ENCODE measurements at places on chromosomes 5 and 9.

- DNase-seq, result no peak
Observed at GRCh38 chr9:91063471-91063870, 261.9 kb downstream of the SYK start.

- no peak for DNase-seq
Observed at GRCh38 chr9:110283751-110284150, 27.4 kb upstream of the TXN start.

GRCh38 chr5:135190416-135191083 is 156.5 kb upstream of the PITX1 start:
- DNase-seq, result no peak

DNA sequence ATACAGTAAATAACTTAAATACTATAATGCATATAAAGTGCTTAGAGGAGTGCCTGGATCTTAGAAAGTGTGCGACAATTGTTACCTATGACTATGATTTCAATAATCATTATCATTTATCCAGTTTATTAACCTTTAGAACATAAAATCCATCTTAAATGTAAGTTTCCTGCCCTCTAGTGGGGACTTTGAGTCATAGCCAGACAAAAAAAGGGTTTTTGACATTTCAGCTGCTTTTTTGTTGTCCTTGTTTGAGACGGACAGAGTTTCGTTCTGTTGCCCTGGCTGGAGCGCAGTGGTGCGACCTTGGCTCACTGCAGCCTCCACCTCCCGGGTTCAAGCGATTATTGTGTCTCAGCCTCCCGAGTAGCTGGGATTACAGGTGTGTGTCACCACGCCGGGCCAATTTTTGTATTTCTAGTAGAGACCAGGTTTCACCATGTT is 9.7 kb upstream of the C9orf152 start:
- peak; percentile 35 for DNase-seq

- DNase-seq, result no peak
Observed at GRCh38 chr9:3361689-3362392, 164.0 kb downstream of the RFX3 start.

DNA sequence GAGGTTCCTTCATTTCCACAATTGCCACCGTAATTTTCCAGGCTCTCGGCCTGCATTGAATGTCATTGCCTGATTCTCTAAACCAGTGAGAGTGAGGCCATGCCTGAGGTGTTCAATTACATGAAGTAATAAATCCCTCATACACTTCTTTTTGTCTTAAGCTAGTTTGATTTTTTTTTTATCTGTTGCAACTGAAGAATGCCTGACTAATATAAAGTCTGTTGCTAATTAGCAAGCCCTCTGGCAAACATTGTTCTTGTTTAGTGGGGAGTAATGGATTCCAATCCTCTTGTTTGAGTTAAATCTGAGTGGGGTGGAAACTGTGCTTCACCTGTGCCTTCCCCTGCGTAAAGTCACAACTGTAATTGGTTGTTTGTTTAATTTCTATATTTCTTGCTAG is 338.1 kb upstream of the ATP10B start:
- no peak for DNase-seq

- no peak for DNase-seq
Observed at GRCh38 chr9:81969971-81970370, 18.6 kb upstream of the SPATA31D1 start.

- no peak for DNase-seq
Observed at GRCh38 chr9:94650949-94651348, 11.6 kb upstream of the FBP1 start.

- DNase-seq, result no peak
Observed at GRCh38 chr9:76521244-76521681, 62.3 kb downstream of the GCNT1 start.

GRCh38 chr5:92991581-92992067 is 589.4 kb downstream of the NR2F1-AS1 start:
- no peak for DNase-seq

- DNase-seq, result no peak
Observed at GRCh38 chr5:23013395-23013998, 160.4 kb upstream of the CDH12 start.

DNA sequence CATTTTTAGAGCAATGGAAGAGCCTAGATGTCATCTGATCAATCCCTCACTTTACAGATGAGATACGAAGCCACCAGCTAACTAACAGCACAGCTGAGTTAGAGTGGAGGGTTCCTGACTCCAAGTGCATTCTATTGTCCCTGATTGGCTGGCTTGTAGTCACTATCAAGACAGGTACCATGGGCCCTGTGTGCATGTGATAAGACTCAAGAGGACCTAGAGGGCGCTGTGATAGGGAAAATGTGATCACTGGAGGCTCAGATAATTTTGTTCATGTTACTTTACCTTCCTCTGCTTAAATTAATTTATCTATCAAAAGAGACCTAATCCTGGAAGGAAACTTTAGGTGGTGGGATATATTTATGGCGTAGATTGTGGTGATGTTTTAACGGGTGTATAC is 19.5 kb upstream of the SNAPC3 start:
- peak; percentile 24 for DNase-seq

GRCh38 chr9:92965061-92965758 is 17.9 kb downstream of the FGD3 start:
- DNase-seq, result peak; percentile 54

DNA sequence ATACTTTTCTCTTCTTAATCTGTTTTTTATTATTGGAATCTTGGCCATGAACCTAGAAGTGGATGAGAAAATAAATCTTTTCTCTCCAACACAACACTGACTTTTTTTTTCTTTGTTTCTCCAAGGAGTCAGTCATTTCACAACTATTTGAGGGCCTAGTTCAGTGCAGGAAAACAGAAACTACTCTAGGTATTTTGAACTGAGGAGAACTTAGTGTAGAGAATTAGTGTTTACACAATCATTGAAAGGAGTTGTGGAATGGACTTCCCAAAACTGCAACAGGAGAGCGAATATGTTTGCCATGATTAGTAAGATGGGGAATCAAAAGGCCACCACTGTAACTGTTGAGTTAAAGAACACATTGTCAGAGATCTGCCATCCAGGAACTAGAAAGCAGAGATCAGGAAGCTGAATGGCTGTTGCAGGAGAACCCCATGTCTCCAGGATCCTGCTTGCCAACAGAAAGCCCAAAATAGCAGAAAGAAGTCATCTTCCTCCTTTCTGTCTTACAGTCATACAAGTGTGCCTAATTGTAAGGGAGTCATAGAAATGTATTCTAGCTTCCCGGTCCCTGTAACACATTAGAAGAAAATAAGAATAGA is 20.3 kb upstream of the PCDH1 start:
- no peak for DNase-seq

- no peak for DNase-seq
Observed at GRCh38 chr9:79120533-79120932, 451.2 kb upstream of the TLE4 start.

- DNase-seq, result no peak
Observed at GRCh38 chr9:91995000-91995655, 45.1 kb upstream of the ROR2 start.

- no peak for DNase-seq
Observed at GRCh38 chr5:178434851-178435250, 155.3 kb downstream of the COL23A1 start.

DNA sequence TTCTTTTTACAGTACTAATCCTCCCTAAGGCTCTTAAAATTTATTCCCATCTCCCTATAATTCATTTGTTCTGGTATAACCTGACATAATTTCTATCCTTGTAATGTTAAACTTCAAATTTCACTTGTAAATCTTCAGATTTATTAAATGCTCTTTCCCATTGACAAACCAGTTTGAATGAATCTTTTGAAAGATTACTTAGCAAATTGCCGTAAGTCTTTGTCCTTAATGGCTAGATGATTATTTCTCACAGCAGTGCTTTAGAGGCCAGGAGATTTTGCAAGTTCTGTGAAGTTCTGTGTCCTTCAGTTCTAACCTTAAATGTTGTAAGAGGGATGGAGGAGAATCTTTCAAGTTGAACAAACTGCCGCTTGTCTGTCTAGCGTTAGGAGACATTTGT is 4.2 kb downstream of the SLC44A1 start:
- no peak for DNase-seq

- no peak for DNase-seq
Observed at GRCh38 chr5:61551637-61552313, 219.7 kb downstream of the ZSWIM6 start.

DNA sequence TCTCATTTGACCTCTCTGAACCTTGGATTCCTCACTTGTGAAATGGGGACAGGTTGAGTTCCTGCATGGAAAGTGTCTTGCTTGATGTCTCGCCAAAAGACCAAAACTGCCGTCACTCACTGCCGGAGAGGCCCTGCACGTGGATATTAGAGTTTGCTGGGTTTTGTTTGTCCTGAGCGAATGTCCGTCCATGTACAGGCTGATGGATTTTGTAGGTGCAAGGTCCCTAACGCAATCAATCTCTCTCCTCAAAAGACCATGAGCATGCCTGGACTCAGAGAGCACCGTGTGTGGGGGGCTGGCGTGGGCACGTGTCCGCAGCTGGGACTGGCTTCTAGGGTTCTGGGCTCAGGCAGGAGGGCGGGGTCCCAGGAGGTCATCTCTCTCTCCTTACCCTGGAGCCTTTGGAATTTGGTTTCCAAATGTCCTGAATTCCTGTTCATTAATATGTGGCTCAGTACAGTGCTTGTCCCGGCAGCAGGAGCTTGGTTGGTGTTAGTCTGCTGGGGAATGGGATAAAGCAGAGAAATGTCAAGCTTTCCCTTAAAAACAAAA is 146.0 kb upstream of the IER5L start:
- no peak for DNase-seq

GRCh38 chr5:161155451-161155850 is 303.4 kb upstream of the ATP10B start:
- no peak for DNase-seq

GRCh38 chr5:134439210-134439654 is 27.6 kb upstream of the CDKN2AIPNL start:
- no peak for DNase-seq

DNA sequence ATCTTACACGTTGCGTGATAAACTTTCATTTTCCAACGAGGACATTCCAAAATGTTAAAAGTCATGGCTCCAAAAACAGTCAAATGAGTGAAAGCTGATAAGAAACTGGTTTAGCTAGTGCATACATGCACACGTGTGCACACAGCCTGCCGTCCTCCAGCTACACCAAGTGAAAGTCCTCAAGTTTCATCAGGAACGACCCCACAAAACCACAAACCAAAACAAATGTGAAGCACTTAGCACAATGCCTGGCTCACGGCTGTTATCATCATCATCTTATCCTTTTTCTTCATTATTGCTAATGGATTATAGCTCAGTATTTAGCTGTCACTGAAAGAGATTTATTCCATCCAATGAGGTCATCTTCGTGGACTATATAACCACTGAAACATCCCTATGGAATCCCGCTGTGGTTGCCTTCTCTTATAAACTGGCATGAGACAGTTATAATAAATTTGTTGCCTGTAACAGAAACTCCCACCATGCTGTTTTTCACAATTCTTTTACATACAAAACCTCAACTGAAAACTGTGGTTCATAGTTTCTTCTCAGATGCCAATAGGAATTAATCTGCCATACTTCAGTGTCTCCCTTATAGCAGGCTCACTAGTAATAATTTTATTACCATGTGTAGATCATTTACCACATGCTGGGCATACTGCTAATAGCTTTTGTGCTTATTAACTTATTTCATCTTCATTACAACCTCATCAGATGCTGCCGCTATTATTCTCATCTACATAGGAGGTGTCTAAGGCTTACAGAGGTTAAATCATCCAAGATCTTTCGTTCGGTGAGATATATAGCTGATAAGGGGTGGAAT is 56.1 kb downstream of the SAXO1 start:
- no peak for DNase-seq

DNA sequence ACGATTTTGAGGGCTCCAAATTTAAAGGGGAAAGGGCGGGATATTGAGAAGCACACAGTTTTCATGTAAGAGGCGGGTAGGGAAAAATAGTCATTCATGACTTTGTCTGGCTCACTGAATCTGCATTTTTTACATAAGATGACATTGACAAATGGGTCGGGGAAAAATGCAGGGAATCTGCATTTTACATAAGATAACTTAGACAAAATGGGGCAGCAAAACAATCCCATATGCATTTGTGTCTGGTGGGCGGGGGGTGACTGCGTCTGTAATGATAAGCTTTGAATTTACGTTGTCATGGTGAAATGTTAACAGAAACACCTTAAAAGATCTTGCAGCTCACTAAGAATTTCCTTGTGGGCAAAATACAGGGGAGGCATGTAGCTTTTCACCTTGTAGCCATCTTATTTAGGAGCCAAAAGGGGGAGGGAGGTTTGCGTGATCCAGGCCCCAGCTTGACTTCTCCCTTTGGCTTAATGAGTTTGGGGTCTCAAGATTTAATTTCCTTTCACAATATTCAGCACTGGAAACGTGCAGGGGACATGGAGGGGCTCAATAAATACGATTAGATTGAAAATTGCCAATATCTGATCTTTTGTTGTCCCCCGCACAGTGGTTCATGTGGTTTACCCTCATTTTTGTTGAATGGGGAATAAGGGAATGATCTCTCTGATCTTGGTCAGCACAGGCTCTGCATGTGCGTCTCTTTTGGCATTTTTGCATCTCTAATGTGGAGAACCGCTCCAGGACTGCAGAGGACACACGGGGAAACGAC is 41.1 kb upstream of the GADD45G start:
- no peak for DNase-seq

GRCh38 chr5:22076586-22076985 is 776.6 kb downstream of the CDH12 start:
- DNase-seq, result no peak

DNA sequence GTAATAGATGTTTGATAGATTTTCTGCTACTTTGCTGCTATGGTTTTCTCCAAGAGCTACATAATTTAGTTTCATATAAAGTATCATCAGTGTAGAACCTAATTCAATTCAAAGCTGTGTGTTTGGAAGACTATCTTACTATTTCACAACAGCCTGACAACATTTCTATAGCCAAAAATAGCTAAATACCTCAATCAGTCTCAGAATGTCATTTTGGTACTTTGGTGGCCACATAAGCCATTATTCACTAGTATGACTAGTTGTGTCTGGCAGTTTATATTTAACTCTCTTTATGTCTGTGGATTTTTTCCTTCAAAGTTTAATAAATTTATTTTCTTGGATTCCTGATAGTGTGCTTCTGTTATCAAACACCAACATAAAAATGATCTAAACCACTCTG is 35.1 kb upstream of the CCDC152 start:
- no peak for DNase-seq

GRCh38 chr5:957748-958485 is 50.7 kb upstream of the NKD2 start:
- DNase-seq, result no peak

GRCh38 chr9:34124099-34124498 is 2.4 kb downstream of the DCAF12 start:
- no peak for DNase-seq

GRCh38 chr5:134649163-134649835 is 714 bp downstream of the SEC24A start:
- no peak for DNase-seq

DNA sequence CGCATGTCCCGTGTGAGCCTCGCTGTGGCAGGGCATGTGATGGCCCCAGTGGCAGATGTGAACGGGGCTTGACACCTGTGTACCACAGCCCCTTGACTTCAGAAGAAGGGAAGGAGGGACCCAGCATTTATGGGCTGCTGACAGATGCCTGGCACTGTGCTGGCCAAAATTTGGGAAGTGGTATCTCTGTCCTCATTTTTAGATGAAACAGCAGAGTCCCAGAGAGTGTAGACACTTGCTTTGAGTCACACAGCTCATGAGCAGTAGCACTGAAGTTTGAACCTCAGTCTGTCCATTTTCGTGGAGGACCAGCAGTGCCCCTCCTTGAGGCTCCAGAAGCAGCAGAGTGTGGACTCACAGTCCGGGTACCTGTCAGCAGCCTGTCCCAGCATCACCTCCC is 16.5 kb downstream of the NEK6 start:
- no peak for DNase-seq

- DNase-seq, result no peak
Observed at GRCh38 chr5:151244206-151244605, 8.8 kb upstream of the GM2A start.

GRCh38 chr5:13540168-13540750 is 404.2 kb downstream of the DNAH5 start:
- no peak for DNase-seq

All from CD4-positive, alpha-beta T cell treated with Interleukin-4 for 1 hour (primary cell).